Stimulated activated CD4-positive, alpha-beta T cell treated with anti-CD3 and anti-CD28 coated beads, Interleukin-15, amount 100 ng/mL, for 1 hour (primary cell): ENCODE measurements at places on chromosomes 12 and 14.

DNA sequence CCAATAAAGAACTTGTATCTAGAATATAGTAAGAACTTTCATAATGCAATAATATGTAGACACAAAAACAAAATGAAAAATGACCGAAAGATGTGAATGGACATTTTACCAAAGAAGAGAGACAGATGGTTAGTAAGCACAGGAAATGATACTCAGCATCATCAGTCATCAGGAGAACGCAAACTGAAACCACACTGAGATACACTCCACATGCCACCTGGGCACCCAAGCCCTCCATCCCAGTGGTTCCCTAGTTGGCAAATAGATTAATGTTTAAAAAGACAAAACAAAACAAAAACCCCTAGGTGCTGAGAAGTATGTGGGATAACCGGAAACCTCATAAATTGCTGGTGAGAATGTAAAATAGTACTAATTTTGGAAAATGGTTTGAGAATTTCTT lies 26.8 kb upstream of the VPS33A start:
- no peak for DNase-seq

GRCh38 chr14:33629792-33630191 lies 321.1 kb downstream of the EGLN3 start:
- no peak for DNase-seq

- no peak for DNase-seq
Measured at GRCh38 chr12:40945772-40946171, 242.3 kb upstream of the PDZRN4 start.

DNA sequence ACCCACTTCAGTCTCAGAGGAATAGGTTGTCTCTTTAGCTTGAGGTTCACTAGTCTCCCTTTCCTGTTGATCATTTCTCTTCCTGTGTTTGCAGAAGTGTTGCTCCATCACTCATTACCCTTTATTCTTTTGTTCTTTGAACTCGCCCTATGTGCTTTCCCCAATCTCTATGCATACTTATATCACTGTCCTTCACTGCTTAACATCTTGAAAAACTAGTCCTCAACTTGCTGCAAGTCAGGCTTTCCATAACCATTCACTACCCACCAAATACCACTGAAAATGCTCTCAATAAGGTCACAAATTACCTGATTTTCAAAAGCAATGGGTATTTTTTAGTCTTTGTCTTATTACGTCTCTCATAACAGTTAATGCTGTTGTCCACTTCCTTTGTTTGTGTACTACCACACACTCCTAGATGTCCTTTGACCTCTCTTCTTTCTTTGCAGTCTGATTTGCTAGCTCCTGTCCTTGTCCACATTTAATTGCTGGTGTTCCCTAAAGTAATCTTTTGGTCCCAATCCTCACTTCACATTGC lies 80.8 kb downstream of the RIC8B start:
- DNase-seq: no peak

DNA sequence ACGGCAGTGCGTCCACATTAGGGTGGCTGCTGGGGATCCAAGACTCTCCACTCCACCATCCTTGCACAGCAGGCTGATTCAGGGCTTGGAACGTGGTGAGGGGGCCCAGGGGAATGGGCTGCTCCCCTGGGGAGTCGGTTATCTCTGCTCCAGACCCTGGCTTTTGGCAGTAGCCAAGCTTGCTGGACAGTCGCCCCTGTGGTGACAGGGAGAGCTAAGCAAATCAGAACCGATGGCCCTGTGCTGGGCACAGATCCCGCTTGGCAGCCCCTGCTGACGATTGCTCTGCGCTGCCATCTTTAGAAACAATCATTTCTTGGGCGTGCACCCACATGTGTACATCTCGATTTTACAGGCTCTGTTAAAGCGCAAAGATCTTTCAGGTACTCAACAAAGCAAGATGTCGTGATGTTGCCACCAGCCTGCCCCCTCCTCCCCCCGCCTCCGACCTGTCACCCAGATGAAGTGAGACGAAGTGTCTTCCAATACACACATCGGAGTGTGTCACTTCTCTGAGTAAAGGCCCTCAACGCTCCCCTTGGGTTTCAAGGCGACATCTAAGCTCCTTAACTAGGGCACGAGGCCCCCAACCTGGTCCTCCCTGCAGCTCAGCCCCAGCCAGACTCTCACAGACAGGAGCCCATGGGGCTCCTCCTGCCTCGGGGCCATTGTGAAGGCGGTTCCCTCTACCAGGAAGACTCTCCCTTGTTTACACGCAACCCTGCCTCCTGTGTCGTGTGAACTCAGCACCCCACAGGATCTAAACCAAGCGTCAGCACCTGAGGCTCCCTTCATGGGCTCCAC lies 55.6 kb downstream of the PITPNM2 start:
- DNase-seq: no peak

GRCh38 chr14:66359500-66359899 lies 126.7 kb upstream of the CCDC196 start:
- no peak for DNase-seq

GRCh38 chr12:482061-482460 lies 22.3 kb downstream of the B4GALNT3 start:
- no peak for DNase-seq

- DNase-seq: no peak
Measured at GRCh38 chr14:104315169-104315568, 176.8 kb downstream of the KIF26A start.

- DNase-seq: no peak
Measured at GRCh38 chr14:51554953-51555352, 96.8 kb upstream of the FRMD6 start.

GRCh38 chr14:71248194-71248593 lies 340.9 kb downstream of the PCNX1 start:
- no peak for DNase-seq

DNA sequence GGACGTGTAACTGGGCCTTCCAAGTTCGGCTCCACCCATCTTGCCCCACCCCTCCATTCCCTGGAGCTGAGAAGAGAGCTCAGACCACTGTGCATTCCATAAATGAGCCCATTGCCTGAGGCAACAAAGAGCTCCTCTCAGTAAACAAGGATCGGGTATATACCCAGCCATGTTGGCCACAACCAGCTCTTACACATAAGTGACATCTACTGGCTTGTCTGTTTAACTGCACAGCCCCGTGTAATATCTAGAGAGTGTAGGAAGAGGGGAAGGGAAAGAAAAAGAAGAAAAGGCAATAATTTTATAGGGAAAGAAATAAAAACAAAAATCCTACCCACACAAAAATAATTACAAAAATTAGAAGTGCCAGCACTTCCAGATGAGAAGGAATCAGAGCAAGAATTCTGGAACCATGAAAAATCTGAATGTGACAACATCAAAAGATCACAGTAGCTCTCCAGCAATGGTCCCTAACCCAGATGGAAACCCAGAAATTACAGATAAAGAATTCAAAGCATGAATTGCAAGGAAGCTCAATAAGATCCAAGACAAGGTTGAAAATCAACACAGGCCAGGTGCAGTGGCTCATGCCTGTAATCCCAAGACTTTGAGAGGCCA lies 308.1 kb downstream of the RPAP3 start:
- no peak for DNase-seq

- no peak for DNase-seq
Measured at GRCh38 chr12:78316631-78317468, 486.2 kb downstream of the NAV3 start.

- no peak for DNase-seq
Measured at GRCh38 chr12:51954561-51955361, 3.3 kb downstream of the ACVR1B start.

- DNase-seq: no peak
Measured at GRCh38 chr12:83016218-83016835, 329.6 kb downstream of the TMTC2 start.

DNA sequence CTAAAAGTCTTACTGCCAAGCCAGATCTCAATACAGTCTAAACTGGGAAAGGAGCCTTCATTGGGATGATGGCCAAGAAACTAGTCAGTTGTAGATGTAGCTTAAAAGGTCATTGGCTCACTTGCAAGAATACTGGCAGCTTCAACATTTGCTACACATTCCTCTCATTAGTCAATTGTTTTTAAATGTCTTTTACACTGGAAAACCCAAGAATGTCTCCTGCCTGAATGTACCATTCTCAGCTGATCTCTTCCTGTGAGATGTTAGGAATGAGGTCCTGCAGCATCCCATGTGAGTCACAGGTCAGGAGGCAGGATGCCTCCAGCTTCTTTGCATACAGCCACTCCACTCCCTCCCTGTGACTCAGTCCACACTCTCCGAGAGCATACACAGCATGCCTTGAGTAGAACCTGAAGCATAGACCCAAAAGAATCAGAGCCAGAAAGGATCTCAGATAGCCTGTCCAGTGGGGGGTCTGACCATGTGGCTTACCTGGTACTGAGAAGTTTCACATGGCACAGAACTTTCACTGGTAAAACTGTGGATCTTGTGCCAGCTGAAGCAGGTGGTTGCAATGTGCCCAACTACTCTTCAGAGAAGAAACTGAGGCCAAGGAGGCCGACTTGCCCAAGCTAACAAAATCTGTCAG lies 56.0 kb upstream of the HECTD1 start:
- DNase-seq: no peak

GRCh38 chr14:104486222-104486923 lies 93.2 kb upstream of the C14orf180 start:
- no peak for DNase-seq

- DNase-seq: no peak
Measured at GRCh38 chr14:97185186-97185585, 388.0 kb downstream of the VRK1 start.

- DNase-seq: no peak
Measured at GRCh38 chr14:68708343-68708742, 84.5 kb downstream of the ZFP36L1 start.

DNA sequence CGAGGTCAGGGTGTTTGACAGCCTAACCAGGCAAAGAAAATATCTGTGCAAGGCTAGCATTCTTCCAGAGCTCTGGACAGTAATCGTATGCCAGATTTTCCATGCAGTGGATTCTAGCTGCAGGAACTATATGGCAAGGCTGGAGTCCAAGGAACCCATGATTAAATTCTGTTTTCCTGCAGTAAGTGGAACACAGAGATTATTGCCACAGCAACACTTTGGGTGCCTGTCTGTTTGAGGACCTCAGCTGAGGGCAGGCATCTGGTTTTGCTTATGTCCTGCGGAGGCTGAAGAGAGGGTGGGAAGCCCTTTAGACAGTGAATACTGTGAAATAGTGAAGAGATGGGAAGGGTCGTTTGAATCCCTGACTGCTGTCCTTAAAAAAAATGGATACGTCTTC lies 104.4 kb downstream of the DAD1 start:
- DNase-seq: no peak

- DNase-seq: no peak
Measured at GRCh38 chr12:77347017-77347416, 281.6 kb upstream of the E2F7 start.

DNA sequence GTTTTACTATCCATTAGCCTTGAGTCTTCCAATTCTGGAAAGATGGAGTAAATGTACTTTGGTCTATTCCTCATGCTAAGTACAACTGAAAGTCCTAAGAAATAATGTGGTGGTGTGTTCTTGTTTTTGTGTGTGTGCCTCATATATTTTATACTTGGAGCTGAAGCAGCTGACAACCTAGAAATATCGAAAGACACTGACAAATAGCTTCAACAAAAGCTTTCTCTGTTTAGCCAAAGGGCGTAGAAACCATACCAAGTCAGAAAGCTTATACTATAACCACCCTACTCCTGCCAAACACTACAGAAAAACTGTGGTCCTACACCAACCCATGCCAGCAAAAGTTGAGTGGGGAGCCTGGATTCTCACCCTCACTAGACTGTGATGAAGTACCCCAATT lies 188.4 kb downstream of the GPHN start:
- no peak for DNase-seq

- no peak for DNase-seq
Measured at GRCh38 chr12:96006727-96007126, 10.6 kb upstream of the HAL start.

GRCh38 chr14:50823051-50823761 lies 7.8 kb downstream of the NIN start:
- DNase-seq: no peak

- DNase-seq: no peak
Measured at GRCh38 chr12:109777544-109777943, 55.7 kb downstream of the TRPV4 start.

GRCh38 chr12:77891518-77892147 lies 60.9 kb downstream of the NAV3 start:
- DNase-seq: no peak

DNA sequence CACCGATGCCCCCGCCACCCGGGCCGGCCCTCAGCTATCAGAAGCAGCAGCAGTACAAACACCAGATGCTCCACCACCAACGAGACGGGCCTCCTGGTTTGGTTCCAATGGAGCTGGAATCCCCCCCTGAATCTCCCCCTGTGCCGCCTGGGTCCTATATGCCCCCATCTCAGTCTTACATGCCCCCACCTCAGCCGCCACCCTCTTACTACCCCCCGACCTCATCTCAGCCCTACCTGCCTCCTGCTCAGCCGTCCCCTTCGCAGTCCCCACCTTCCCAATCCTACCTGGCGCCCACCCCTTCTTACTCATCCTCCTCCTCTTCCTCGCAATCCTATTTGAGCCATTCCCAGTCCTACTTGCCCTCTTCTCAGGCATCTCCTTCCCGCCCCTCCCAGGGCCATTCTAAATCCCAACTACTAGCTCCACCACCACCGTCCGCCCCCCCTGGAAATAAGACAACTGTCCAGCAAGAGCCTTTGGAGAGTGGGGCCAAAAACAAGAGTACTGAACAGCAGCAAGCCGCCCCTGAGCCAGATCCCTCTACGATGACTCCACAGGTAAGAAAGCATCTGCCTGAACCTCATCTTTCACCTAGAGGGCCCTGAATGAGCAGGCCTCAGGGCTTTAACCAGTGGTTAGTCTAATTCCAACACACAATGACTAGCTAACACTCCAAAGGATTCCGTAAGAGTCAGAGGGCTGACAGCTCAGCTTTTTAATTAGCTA lies 851 bp downstream of the YLPM1 start:
- no peak for DNase-seq

GRCh38 chr12:50085615-50086072 lies 502 bp downstream of the SMARCD1 start:
- DNase-seq: no peak

GRCh38 chr12:71592841-71593240 lies 70.8 kb downstream of the ZFC3H1 start:
- DNase-seq: no peak

DNA sequence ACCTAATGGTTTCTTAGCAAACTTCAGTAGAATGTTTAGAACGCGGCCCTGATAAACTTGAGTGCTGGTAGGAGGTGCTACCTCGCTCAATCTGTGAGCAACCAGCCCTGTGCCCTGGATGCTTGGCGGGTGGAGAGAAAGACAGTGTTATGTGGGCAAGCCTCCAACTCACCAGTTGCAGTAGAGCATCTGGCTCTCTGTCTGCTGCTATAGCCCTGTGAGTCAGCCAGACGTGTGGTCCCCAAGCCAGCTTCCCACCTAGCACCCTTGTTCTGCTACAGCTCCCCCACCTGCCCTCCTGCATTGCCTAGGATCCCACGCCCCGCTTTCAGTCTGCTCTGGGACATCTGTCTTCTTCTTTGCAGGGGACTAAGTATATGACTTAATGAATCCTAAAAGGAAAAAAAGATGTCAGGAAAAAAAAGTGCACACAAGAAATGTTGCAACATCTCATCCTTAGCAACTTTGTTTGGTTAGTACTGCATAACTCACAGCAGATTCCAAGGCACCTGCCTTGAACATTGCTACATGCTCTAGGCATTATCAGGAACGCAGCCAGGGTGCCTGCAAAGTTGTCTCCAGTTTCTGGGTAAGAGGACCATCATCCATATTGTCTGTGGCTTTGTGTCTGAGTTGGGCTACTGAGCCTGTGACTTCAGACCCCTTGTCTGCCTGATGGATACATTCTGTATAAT lies 13.6 kb downstream of the SNRNP35 start:
- DNase-seq: no peak
